ENCODE measurements at places on chromosomes 5 and 9.

- no peak for DNase-seq
Measured at GRCh38 chr5:40909723-40910122, 426 bp downstream of the C7 start.

DNA sequence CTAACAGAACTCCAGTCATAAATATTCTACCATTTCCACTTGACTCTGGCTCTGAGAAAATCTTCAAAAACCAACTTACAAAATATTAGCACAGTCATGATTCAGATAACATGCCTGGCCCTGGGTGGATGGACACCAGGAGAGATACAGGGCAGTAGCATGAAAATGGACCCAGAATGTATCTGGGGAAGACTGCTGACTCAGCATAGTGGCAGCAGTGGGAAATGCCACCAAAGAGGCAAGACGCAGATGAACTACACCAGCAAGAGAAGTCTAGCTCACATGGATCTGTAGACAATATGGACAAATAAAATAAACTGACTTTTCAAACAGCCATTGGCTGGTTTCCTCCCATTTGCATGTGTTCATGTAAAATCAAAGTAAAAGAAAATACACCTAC lies 359.8 kb downstream of the SEMA5A start:
- DNase-seq = no peak

- DNase-seq = no peak
Measured at GRCh38 chr5:127892467-127893207, 189.4 kb downstream of the CCDC192 start.

GRCh38 chr9:135604437-135605237 lies 34.7 kb downstream of the GLT6D1 start:
- no peak for DNase-seq

DNA sequence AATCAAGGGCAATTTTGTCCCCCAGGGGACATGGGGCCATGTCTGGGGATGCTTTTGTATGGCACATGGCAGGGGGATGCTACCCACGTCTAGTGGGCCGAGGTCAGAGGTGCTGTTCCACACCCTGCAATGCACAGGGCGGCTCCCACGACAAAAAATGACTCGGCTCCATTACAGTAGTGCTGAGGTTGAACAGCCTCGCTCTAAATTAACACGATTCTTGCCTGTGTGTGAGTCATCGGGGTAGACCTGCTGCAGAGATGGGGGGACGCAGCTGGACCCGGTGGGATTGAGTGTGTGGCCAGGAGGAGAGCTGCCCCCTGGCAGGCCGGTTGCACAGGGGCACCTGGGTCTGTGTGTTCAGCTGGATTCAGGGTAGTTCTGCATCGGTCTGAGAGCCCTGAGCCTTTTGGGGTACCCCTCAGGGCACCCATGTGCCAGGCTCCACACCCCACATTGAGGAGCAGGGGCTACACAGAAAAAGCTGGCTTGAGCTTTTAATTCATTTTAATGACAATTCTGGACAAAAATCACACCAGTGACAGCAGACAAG lies 20.0 kb upstream of the COL5A1 start:
- DNase-seq = no peak

DNA sequence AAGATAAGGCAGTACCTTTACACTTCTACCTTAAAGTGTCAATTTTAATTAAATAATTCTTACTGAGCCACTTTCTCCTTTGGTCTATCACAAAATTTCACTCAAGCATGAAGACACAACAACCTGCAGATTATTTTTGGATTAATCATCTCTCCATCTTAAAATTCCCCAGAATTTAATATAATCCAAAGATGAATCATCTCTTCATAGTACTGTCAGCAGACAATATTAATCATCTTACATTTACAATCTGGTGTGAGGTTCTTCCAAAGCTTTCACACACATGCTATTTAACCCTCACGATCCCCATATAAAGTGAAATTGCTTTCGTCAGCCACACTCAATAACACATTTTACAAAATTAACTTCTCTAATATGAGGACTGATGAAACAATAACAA lies 43.0 kb downstream of the LHFPL2 start:
- DNase-seq = no peak

DNA sequence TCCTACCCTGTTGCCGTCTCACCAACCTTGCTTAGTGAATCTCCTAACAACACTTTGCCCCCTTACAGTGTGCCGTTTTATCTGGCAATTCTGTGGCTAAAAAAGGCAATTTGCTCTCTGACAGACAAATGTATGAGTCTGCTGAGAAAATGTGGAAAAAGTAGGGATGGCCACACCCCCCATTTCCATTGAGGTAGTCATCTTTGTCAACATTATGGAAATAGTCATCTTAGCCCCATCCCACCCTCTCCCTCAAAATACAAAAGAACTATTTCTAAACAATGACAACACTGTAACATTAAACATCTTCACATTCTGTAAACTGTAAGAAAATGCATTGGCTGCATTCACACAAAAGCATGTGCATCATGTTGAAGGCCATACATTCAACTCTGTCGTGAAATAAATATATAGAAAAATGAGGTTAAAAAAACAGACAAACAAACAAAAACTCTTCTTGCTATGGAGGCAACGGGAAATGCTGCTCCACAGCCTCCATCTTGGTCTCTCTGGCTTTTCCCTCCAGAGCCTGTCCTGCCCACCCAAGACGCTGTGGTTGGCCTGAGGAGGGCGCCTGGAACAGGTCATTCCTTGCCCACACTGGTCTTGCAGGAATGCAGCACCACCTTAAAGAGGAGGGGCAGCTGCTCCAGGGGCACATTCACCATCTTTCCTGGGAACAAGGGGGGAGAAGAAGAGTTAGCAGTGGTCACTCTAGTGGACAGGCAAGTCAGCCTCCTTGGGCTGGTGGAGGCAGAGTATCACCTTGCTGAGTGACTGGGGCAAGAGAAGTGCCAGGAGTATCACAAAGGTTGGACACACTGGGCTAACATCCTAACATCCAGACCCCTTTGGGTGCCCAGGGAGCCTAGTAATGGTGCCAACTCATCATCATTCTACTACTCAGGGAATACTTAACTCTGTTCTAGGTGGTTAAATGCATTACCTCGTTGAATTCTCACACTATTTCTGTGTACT lies 15.2 kb upstream of the NR5A1 start:
- DNase-seq = no peak

GRCh38 chr5:178147406-178147805 lies 6.3 kb downstream of the NHP2 start:
- DNase-seq = no peak

GRCh38 chr9:92206488-92206887 lies 87.0 kb downstream of the IARS1 start:
- DNase-seq = no peak

DNA sequence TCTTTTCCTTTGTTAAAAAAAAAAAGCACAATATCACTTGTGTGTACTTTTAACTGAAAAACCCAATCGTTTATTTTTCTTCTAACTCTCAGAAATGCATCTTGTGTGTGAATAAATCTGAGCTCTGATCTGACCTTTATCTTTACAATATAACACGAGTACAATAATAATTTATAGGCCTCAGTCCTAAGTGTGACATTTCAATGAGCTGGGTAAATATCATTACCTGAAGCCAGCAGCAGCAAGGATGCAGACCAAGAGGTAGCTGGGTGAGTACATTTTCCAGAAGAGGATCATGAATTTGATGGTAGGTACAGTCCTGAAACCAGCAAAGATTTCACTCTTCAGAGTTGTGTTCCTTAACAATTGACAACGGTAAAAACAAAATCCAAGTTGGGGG lies 264.0 kb upstream of the KIF2A start:
- DNase-seq = no peak

DNA sequence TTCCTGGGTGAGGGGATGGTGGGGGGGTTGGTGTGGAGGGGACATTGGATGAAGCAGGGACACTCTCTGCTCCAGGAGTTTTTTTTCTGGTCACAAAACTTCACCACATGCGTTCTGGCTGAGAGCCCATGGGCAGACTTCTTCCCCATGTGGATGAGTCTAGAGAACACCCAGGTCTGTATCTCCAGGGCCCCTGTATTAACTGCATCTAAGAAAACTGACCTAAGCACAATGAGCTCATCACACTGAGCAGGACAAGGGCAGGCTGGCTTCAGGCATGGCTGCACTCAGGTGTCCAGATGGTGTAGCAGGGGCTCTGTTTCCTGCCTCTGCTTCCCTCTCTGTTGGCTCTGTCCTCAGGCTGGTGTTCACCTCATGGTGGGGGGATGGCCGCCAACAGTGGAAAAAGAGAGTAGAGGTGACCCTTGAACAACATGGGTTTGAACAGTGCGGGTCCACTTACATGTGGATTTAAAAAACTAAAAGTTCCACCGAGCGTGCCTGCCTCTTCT lies 85.3 kb upstream of the STC2 start:
- no peak for DNase-seq

DNA sequence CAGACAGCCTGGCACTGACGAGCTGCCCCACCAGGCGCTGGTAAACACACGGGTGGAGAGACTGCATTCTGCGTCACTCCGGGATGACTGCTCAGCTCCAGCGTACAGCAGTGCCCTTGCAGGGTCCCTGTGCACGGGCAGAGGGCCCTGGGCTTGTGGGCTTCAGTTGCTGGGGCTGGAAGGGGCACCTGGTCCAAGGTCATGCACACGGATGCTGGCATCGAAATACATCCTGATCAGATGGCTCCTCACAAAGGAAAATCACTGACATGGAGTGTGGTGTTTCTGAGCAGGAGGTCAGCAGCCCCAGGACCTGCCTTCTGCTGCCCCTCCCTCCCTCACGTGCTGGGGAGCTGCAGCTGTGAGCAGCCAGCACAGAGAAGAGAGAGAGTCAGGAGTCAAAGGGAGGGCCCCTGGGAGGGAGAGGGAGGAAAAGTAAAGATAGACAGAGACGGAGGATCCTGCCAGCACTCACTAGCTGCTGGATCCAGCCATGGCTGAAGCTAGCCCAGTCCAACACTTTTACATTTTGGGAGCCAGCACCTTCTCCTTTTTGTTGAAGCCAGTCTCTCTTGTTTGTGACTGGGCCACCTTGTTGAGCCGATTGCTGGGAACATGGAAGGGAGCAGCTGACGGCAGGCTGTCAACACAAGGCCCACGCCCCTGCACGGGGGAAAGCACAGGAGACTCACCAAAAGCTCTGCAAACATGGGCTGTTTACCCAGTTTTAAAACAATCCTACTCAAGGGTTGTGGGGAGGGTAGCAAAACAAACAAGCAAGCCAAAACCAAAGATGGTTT lies 166.5 kb upstream of the PHYKPL start:
- DNase-seq = no peak

GRCh38 chr9:109328978-109329637 lies 8.2 kb upstream of the EPB41L4B start:
- peak; percentile 49 for DNase-seq

DNA sequence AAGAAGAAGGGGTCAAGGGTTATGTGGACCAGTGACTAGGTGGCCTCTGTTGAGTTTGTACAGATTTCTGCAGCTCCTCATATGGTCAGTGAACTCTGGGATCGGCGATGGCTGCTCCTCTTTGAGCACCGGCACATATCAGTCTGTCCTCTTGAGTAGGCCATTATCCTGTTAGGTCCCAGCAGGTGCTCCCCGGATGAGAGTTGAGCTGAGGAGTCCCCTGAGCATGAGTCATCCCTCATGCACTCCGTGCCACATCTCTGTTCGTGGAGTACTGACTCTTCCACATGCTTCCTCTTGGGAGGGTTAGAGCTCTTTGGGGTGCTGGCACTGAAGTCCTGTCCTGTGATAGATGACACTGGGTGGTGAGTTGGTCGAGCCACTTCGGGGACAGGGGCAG lies 143.7 kb downstream of the PTTG1 start:
- no peak for DNase-seq

- DNase-seq = no peak
Measured at GRCh38 chr5:18244309-18244708, 610.0 kb downstream of the TAF11L14 start.

DNA sequence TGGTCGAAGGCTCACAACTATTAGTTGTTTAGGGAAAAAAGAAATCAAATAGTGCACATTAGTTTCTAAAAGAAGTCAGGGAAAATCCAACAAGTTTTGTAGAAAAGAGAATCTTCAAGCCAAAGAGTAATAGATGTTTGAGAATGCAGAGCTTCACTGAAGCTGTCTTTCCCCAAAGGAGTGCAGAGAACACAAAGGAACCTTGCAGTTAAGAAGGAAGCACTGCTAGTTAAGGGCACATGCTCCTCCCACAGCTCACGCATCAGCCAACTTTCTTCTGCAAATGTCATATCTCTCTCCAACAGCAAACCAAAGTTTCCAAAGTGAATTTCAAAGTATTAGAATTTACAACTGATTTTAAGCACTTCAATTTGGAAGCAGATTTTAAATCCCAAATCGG lies 116.4 kb upstream of the FST start:
- DNase-seq = no peak

- no peak for DNase-seq
Measured at GRCh38 chr5:175494264-175495183, 16.2 kb downstream of the SFXN1 start.

DNA sequence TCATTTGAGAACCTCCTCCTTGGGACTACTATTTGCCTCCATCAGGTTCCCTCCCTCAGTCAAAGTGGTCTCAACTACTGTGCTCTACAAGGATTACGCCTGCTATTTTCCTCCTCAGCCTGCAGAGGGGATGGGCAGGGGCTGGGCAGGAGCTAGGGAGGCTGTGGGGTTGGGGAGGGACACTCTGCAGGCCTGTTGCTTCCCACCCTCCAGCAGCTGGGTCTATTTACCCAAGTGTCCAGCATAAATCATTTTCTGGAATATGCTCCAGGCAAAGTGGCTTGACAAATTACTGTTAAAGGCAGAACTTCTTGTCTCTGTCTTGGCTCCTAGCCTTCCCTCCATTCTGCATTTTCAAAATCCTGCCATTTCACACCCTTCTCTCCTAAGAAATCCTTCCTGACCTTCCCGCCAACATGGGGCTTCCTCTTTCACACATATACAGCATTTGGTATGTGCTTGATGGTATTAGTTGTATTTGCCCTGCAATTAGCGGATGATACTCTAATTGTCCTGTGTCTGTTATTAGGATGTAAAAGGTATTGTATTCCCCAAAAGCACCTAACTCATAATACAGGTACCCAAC lies 106.7 kb downstream of the EFNA5 start:
- no peak for DNase-seq

DNA sequence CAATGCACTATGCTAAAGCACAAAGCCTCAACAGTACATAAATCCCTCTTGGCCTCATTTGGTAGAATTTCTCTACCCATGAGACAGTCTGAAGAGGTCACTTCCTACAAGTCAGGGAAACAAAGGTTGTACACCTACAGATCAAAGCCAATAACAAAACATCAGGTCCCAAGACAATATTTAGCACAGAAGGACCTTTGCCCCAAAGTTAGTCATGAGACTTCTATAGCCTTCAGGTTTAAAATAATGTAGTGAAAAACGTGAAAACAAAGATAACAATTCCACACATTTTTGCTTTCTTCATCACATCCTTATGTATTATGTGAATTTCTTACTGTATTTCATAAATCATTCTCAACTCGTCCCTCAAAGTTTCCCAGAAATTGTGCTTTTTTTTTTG lies 15.8 kb downstream of the AFF4 start:
- no peak for DNase-seq
